ENCODE measurements at places on chromosomes 2 and 18.

GRCh38 chr2:132670496-132671150, 618 bp upstream of the LYPD1 start:
- no peak for DNase-seq

- DNase-seq = no peak
These were observed 234.7 kb downstream of the HRH4 start for GRCh38 chr18:24695168-24695567.

DNA sequence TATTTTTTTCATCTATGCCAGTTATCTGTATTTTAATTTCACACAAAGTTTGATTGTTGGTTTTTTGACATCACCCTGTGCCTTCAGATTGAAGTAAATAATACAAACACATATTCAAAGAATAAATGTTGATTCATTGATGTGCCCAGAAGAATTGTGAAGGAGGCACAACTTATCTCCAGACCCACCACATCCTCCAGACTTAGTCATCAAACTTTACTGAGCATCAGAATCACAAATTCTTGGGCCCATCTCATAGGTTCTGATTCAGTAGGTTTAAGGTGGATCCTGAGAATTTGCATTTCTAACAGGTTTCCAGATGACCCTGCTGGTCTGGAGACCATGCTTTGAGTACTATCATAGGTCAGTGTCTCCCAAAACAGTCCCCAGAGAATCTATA, 82.8 kb upstream of the PIK3C3 start:
- DNase-seq = no peak

DNA sequence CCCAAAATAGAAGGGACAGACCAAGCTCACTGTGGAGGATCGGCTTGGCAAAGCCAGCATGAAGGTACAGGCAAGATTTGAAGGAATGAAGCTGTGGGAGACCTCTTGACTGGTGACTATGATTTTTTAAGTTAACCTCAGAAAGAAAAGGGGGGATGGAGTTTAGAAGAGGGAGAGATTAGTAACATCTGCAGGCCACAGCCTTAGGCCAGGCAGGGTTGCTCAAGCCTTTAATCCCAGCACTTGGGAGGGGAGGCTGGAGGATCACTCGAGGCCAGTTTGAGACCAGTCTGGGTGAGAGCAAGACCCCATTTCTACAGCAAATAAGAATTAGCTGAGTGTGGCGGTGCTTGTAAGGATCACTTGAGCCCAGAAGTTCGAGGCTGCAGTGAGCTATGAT, 46.6 kb downstream of the ZNF532 start:
- no peak for DNase-seq

GRCh38 chr2:241870611-241871537, 1.3 kb downstream of the RTP5 start:
- no peak for DNase-seq

DNA sequence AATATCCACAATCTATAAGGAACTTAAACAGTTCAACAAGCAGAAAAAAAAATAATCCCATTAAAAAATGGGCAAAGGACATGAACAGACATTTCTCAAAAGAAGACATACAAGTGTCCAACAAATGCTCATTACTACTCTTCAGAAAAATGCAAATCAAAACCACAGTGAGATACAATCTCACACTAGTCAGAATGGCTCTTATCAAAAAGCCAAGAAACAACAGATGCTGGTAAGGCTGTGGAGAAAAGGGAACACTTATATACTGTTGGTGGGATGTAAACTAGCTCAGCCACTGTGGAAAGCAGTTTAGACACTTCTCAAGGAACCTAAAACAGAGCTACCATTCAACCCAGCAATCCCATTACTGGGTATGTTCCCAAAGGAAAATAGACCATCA, 7.2 kb upstream of the CRYGB start:
- DNase-seq = no peak

- no peak for DNase-seq
These were observed 21.1 kb downstream of the CASP10 start for GRCh38 chr2:201203916-201204654.

- DNase-seq = no peak
These were observed 38.8 kb upstream of the PMAIP1 start for GRCh38 chr18:59861009-59861408.

- no peak for DNase-seq
These were observed 390.4 kb downstream of the CMPK2 start for GRCh38 chr2:6475155-6475940.

- no peak for DNase-seq
These were observed 17.1 kb downstream of the TMEM185B start for GRCh38 chr2:120206022-120206581.

GRCh38 chr18:46332921-46333341, 228.7 kb downstream of the HAUS1 start:
- DNase-seq = no peak

DNA sequence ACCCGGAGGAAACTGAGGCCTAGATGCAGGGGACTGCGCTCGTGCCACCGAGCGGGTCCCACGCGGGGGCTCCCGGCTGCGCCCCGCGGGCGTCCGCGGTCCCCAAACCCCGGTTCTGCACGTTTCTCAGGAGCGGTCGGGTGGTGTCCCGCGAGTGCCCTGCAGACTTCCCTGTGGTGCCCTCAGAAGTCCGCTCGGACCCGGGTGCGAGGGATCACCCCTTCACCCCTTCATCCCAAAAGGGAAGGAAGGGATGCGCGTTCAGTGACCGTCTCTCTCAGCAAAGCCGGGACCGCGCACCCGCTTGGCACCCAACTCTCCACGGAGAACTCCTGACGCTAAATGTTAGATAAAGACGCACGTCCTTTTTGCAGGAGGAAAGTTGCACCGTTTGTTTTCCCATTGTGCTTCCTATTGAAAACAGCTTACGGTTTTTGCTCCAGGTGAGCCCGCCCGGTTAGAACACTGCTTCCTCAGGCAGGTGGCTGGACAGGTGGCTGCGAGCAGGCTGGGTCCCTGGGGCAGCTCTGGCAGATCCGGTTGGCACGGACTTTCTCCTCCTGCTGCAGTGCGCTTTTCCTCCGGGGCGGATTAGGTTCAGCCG, 779 bp downstream of the DGKD start:
- no peak for DNase-seq

DNA sequence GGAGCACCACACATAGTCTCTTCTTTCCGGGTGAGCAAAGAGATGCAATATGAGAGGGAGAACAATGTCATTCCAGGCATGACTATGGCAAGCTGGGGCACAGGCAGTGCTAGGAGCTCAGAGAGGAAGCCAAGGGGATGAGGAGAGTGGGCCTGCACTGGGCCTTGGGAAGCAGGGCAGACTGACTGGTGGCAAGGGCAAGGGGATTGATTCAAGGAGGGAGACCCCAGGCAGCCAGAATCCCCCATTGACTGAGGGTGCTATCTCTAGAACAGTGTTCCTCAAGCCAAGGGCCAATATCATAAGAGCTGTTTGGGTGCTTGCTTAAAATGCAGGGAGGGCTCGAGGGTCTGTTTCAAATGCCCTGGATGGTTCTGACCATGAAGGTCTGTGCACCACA, 36.1 kb downstream of the MARCO start:
- DNase-seq = no peak

- DNase-seq = no peak
These were observed 545.1 kb upstream of the PKDCC start for GRCh38 chr2:41502752-41503151.

GRCh38 chr2:76572981-76573380, 862.3 kb upstream of the GCFC2 start:
- no peak for DNase-seq

- no peak for DNase-seq
These were observed 167.8 kb upstream of the HAAO start for GRCh38 chr2:42960002-42960841.

- no peak for DNase-seq
These were observed 208.7 kb downstream of the RIT2 start for GRCh38 chr18:42906761-42907160.

GRCh38 chr2:68974946-68975665, 670 bp downstream of the GKN1 start:
- DNase-seq = no peak

DNA sequence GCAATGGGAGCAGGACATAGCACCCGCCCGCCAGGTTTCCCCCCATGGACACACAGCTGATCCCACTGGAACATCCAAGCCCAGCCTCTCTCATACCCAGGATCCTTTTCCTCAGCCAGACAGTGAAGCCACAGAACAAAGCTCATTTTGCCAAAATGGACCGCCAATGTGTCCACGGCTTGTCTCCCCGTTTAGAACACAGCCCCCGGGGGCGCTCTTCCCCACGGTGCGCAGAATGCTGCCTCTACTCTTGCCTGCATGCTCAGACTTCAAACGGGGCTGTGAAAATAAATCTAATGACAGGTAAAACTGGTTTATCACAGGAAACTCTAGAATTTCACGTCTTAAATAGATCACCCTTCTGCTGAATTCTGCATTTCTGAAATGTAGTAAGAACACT, 548.5 kb upstream of the ID2 start:
- no peak for DNase-seq

DNA sequence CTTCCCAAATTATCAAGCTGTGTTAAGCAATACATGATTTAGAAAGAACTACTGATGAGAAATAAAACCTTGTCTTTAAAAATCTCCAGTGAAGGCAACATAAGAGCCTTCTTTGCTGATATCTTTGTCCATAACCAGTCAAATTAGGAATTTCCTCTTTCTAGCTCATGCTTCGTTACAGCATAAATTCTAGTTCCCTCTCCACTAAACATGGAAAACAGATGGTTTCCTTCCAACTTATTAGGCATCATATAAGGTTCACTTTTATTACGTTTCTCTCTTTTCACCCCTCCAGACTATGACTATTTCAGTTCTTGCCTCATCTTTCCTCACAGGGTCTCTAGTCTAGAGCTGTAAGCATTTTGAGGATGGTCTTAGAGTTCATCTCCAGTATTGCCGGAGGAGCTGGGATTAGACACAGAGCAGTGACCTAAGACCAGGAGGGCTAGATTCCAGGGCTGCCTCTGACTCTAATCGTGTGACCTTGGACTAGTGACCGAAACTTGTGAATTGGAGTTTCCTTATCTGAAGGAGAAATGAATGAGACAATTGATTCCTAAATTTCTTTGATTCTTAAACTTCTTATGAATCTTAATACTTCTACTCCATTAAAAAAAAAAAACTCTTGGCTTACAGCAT, 195.5 kb upstream of the APCDD1 start:
- DNase-seq = no peak

- DNase-seq = no peak
These were observed 14.4 kb downstream of the TNP1 start for GRCh38 chr2:216845426-216845825.

All from stimulated activated CD8-positive, alpha-beta memory T cell treated with anti-CD3 and anti-CD28 coated beads, Interleukin-7, amount 100 ng/mL, for 1 hour (primary cell).